ENCODE measurements at places on chromosomes 13 and 19.

GRCh38 chr13:23718996-23719395 is 148.8 kb downstream of the TNFRSF19 start:
- no peak for DNase-seq

DNA sequence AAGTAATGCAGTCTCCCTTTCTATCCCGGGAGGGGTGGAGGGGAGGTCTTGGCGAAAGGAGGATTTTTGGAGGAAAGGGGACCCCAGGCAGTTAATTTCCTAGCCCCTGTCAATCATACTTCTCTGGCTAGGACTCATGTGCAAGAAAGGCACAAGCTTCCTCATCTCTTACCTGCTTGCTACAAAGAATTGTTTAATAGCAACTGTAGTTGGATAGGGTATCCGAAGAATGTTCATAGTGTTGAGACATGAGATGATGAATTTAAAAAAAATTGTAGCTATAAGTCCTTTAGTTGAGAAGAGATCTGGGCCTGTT is 525 bp downstream of the BORA start:
- no peak for DNase-seq

- peak; percentile 34 for DNase-seq
Measured at GRCh38 chr19:53906211-53907192, 2.6 kb upstream of the CACNG7 start.

GRCh38 chr19:14031719-14032480 is at the start of gene IL27RA:
IL27RA (plus strand) TSS chr19:14031762; CDS start chr19:14031873, 111 bp downstream.
- DNase-seq: peak; percentile 41

- no peak for DNase-seq
Measured at GRCh38 chr19:48896191-48896720, 2.3 kb downstream of the TULP2 start.

DNA sequence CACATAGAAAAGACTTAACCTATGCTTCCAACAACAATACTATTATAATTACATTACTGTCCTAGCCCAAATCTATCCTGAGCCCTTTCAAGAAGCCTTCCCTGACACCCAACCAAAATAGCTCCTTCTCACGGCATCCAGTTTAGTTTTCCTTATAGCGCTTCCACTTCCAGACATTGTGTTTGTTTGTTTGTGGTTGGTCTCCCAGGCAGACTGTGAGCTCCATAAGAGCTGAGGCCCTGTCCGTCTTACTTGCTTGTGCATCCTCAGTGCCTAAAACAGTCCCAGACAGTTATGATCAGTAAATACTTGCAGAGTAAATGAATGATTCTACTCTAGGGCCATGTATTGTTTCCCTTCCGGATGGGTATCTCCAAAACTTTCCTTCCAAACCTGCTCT is 68.1 kb upstream of the STARD13 start:
- DNase-seq: no peak

GRCh38 chr13:52926971-52927370 is 78.5 kb upstream of the PCDH8 start:
- no peak for DNase-seq

DNA sequence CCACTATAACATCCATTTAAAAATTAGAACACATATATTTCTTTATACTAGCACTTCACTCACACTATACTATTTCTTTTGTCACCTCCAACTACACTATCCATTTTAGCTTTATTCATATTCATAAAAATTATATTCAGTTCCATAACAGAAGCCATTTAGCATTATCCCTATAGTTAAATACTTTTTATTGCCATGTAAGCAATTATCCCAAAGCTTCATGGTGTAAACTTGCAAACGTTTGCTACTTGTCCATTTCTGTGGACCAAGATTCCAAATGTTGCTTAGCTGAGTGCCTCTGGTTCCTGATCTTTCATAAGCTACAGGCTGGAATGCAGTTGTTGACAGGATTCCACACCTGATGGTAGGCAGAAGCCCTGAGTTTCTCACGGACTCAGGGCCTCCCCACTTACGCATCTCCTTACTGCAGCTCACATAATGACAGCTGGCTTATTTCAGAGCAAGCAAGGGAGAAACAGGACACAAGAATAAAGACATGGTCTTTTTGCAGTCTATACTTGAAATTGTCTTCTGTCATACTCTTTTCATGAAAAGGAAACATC is 1584.8 kb downstream of the SLITRK5 start:
- DNase-seq: no peak

DNA sequence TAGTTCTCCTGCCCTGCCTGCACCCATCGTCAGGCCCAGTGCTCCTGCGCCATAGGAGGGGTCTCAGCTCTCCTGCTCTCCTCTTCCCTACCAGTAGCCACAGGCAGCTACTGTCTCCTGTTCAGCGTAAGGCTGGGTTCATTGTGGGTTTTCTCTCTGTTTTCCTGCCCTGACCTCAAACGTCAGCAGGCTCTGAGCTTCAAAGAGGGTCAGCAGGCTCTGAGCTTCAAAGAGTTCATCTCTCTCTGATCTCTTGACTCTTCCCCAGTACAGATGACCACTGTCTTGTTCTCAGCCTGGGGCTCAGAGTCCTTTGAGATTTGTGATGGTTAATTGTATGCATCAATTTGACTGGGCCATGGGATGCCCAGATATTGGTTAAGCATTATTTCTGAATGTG is 4.6 kb upstream of the CPB2 start:
- no peak for DNase-seq

DNA sequence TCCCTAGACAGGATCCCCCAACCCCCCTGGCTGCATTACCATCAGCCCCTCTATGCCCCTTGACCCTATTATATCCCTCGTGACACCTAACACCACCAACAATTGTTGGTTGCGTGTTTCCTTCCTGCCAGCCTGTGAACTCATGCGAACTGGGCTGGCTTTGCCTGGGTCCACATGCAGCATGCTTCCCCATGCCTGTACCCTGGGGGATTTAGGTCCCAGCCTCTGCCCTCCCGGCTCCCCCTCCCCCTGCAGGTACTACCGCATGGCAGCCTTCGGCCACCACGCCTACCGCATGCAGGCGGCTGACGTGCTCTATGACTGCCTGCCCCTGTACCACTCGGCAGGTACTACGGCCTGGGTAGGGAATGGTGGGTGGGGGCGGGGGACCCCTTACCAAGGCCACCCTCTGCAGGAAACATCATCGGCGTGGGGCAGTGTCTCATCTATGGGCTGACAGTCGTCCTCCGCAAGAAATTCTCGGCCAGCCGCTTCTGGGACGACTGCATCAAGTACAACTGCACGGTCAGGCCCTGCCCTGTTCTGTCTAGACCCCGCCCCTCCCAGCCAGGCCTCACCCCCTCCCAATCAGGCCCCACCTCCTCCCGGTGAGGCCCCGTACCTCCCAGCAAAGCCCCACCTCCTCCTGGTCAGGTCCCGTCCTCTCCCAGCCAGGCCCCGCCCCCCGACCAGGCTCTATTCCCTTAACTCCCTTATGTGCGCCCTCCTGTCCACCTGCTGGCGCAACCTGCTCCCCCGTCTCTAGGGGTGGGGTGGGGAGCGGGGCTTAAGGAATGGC is 18.5 kb downstream of the SLC27A1 start:
- DNase-seq: peak; percentile 39

GRCh38 chr13:97569841-97570240 is 135.9 kb downstream of the RAP2A start:
- no peak for DNase-seq
